ENCODE measurements at places on chromosomes 3 and 15.

- no peak for DNase-seq
Measured at GRCh38 chr15:27714675-27715074, 384.4 kb downstream of the OCA2 start.

DNA sequence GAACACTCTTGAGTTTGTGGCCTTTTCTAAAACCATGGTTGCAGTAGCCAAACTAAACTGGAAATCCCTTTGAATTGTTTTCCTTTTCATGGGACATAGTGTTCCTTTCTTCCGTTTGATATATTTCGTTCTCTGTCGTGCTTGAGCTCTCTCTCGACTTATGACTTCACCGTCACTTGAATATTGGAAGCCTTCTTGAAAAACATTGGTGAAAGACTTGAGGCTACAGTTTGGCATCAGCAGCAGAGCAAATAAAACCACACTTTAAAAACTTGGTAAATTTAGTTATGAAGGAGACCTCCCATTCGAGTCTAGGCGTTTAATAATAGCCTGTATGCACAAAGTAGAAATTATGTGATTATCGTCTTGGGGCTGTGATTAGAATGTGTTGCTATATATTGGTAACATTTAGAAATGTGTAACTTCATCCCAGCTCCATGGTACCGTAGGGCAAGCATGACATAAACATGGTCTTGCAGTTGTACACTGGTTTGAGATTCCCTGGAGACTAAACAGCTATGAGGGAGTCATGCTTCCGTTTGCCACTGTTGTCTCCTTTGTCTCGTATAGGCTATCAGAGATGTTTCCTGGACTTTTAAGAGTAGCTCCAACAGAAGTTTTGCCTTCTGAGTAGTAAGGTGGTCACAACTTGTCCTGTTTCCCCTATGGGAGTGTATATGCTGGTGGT lies 122.3 kb downstream of the PTPRG start:
- DNase-seq: no peak

GRCh38 chr3:55664387-55664786 lies 177.3 kb upstream of the WNT5A start:
- DNase-seq: no peak

- peak; percentile 15 for DNase-seq
Measured at GRCh38 chr15:44537735-44538240, 841 bp downstream of the EIF3J start.

DNA sequence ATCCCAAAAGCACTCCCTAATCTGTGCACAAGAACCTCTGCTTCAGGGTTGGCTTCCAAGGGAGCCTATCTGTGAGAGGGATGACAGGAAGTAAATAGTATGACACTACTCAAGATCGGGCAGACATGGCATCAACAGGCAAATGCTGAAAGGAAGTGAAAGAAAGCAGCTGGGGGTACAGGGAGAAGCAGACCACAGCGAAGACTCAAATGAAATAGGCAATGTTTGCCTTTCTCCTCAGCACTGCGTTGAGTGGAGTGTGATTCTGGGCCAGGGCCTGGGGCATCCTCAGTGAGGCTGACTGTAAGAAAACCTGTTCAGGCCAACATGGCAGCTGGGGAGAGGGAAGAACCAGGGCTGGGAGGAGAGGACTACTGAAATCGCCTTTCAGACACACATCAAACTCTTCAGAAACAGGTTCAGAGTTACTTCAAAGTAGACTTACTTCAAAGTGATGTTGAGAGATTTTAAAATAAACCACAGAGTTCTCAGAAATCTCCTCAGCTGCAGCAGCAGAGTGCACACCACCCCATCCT lies 96.6 kb downstream of the SLC9A9 start:
- peak; percentile 39 for DNase-seq

DNA sequence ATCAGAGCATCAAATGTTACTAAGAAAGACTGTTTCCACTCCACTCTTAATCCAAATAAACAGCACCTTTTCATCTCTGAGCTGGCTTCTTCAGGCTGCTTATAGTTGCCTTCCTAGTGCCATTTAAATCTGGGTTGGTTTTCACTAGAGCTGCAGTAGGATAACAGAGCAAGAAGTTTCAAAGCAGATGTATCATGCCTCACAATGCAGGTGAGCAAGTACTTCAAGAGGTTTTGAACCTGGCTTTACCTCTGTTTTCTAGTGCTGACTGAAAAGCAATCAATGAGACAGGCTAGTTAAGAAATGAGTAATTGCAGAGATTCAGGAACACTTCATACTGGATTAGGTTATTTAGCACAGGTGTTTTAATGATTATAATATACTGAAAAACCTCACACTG lies 147.7 kb upstream of the SATB1 start:
- no peak for DNase-seq

DNA sequence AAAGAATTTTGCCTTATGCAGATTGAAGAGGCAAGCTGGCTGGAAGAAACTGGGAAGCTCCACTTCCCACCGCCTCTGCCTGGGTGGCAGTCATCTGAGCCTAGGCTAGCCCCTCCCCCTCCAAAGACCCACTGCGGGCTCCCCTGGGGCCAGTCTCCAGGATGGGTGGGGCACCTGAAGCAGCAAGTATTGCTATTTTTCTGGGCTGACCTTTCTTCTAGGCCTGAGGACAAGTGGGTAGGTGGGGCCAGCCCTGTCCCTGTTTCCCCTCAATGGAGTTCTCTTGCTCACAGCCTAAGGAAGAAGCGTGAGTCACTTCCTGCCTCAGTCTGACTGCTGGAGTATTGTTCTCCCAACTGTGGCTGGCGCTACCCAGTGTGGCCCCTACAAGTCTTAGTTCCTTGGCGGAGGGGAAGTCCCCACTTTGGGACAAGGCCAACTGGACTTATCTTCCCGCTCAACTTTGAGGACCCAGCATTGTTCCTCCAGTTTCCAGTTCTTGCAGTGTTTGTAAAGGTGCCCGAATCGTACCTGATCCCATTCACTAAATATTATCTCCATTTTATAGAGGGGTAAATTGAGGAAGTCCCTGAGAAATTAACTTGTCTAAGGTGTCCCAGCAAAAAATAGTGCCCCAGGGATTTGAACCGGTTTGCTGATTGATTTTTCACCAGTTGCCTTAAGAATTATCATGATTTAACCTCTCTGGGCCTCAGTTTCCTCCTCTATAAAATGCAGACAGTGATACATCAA lies 1.4 kb downstream of the FURIN start:
- DNase-seq: no peak

GRCh38 chr3:94117729-94118128 lies 54.9 kb downstream of the NSUN3 start:
- no peak for DNase-seq

DNA sequence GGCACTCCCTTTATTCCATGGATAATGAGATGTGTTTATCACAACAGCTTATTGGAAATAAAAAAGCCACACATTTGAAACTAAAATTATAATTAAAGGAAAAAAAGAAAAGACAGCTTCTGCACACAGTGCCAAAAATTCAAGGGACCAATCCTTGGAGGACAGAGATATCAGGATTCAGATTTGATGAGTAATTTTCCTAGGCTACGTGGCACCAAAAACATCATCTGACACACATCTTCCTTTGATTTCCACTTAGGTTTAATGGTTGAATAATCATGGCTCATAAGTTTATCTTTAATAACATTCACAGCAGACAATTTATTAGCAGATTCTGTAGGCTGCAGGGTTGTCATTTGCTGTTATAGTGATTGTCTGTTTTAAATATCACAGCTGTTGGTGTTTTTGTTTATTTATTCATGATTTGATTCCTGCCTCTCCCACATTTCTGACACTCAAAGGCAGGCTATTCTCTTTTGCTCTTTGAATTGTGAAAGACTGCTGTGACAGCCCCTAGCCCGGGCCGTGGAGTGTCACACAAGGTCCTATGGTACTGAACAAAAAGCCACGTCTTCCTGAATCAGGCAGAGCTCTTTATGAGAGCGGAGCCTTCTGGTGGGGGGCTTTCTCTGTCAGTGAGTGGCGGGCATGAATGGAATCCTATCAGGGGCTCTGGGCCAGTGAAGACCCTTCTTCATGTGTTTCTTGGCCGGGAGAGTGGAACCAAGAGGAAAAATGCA lies 708.5 kb downstream of the SQOR start:
- no peak for DNase-seq

- DNase-seq: no peak
Measured at GRCh38 chr3:188760408-188760807, 411.4 kb upstream of the TPRG1 start.

DNA sequence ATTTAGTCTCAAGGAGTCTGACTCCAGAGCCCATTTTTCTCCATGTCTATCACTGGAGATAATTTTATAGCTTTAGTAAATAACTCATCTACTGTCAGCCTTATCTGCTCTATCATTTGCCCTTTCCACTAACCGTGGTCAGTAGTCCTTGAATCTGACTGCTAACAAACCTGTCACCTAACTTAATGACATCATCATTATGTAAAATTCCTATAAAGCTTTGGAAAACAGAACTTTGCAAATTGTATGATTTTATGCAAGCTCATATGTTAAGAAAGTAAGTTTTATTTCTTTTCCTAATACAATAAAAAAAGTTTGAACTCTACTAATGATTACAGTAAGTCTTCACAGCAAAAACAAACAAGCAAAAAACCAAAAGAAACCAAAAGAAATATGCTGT lies 293.9 kb downstream of the CADM2 start:
- no peak for DNase-seq

GRCh38 chr15:72173864-72174550 lies 23.6 kb downstream of the GRAMD2A start:
- no peak for DNase-seq

- no peak for DNase-seq
Measured at GRCh38 chr3:10933021-10933420, 59.5 kb upstream of the SLC6A1 start.

DNA sequence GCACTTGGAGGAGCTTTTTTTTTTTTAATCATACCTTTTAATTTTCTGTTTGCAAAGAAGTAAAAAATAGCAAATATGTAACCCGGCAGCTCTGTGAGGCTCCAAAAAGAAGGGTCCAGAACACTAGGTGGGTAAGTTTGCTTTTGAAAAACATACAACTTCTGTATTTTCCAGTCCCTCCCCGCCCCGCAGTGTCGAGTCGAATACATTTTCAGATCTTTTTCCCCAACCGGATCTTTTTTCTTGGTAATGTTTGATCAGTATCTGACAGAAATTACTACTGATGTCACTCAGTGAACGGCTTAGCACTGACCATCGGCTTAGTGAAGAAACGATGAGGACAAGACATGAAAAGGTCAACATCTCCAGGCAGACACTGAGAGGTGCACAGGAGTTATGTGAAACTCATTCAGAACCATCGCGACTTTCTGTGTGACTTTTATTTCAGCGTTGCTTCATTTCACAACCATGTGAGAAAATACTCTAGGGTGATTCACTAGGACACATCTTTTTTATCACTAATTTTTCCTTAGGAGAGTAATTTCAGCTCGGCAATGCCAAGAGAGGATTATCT lies 11.0 kb downstream of the ISL2 start:
- no peak for DNase-seq

DNA sequence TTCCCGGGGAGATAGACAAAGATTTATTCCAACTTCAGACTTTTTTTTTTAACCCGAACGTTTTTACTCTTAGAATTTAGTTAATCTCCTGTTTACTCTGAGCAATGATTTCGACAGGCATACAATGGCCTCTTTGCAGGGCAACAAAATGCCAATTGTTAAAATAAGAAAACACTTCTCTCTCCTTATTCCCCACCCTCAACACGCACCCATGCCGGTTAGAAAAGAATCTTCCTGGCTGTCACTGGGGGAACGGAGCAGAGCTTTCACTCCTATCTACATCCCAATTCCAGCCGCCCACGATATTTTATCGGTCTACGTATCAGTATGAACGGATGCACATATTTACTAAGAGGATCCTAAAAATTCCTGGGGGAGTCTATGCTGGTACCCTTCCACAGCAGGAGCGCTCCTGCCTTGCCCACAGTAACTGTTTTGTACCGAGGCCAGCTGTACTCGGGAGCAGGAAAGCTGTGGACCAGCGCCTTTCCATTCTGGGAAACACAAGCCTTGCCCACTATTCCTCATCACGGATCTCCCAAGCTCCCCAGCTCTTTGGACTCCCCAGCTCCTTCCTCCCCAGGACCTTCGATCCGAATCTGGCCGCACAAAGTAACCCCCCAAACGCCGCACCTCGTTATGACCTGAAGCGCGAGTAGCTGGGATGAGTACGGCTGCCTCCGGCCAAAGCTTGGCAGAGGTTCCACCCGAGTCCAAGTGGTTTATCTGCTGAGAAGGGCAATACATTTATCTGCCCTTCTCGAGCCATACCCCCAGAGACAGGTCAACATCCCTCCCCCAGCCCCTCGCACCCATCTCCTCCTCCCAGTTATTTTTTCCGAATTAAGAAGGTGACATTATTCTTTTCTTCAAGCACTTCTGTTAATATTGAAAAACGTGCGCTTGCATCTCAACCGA lies 2.2 kb upstream of the FOXB1 start:
- no peak for DNase-seq

- no peak for DNase-seq
Measured at GRCh38 chr15:40793216-40793989, 13.5 kb upstream of the ZFYVE19 start.

- no peak for DNase-seq
Measured at GRCh38 chr3:70861234-70861633, 548.8 kb upstream of the MDFIC2 start.

GRCh38 chr15:84886211-84886983 lies 1.9 kb downstream of the SLC28A1 start:
- DNase-seq: no peak

GRCh38 chr3:187735383-187735782 lies 9.9 kb downstream of the BCL6 start:
- no peak for DNase-seq

- no peak for DNase-seq
Measured at GRCh38 chr3:82048711-82049110, 287.3 kb upstream of the GBE1 start.

GRCh38 chr3:12449889-12450682 lies 34.2 kb upstream of the TSEN2 start:
- no peak for DNase-seq

GRCh38 chr15:43483297-43484128 lies 9.4 kb downstream of the TP53BP1 start:
- peak; percentile 26 for DNase-seq

GRCh38 chr3:49133226-49133951 lies 539 bp upstream of the LAMB2 start:
- DNase-seq: no peak

GRCh38 chr15:98651036-98651481 lies 2.7 kb downstream of the IGF1R start:
- no peak for DNase-seq

GRCh38 chr3:50567011-50567385 lies 549 bp downstream of the C3orf18 start:
- DNase-seq: no peak

GRCh38 chr3:42052484-42053351 lies 38.4 kb upstream of the TRAK1 start:
- no peak for DNase-seq

DNA sequence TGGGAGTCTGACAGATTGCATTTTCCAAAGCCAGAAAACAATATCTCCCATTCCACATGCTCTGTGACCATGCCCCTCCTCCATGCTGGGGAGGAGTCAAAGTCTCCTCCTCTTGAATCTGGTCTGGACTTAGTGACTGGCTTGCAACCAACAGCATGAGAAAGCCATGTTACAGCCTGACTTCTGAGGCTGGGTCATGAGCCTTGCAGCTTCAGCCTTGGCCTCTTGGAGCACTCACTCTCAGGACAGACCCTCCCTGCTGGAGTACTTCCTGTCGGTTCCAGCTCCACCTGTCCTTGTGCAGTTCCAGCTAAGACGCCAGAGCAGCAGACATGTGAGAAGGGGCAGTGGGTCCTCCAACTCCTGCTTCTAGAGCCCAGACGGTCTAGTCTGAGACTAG lies 49.7 kb upstream of the RBSN start:
- no peak for DNase-seq
